ENCODE measurements at places on chromosomes 7 and 10.

DNA sequence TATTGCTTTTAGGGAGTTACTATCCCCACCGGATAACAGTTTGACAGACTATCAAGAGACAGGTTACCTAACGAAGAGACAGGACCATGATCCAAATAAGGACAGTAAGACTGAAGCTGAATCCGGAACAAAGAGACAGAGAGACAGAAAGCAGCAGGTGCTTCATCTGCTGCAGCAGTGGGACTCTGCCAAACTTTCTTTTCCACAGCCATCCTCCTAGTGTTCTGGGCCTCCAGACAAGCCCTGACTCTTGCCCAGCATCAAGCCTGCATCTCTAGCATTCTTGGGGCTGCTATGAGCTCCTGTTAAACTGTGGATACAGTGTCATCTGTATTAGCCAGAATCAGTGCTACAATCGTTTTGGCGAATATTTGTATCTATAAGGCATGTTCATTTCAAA, 761.7 kb downstream of the GRID1 start:
- no peak for DNase-seq

- DNase-seq: peak; percentile 31
Measured at GRCh38 chr7:130365511-130366441, 14.5 kb upstream of the CPA1 start.

GRCh38 chr10:62885684-62886461, 69.7 kb upstream of the EGR2 start:
- DNase-seq: no peak

DNA sequence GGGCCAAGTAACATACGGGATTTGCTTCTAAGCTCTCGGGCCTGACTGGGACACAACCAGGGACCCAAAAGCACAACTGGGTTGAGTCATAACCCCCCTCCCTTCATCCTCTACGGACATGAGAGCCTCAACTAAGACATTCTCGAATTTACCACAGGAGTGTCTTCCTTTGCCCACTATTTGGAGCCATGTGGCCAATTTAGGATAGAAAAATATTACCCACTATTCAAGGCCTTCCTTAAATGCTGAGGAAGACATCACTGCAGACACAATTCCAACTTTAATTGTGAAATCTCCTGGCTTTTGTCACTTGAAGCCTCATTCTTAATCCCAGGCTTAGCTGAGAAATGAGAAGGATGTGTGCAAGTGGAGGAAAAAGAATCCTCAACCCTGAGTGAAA, 11.8 kb downstream of the CTBP2 start:
- no peak for DNase-seq

GRCh38 chr7:36288501-36288900, 101.2 kb upstream of the ANLN start:
- DNase-seq: no peak

GRCh38 chr7:2003931-2004812, 228.6 kb downstream of the MAD1L1 start:
- DNase-seq: no peak

GRCh38 chr10:117747636-117748035, 205.1 kb downstream of the EMX2 start:
- DNase-seq: no peak

GRCh38 chr7:156998988-156999957, 11.2 kb downstream of the MNX1 start:
- no peak for DNase-seq

DNA sequence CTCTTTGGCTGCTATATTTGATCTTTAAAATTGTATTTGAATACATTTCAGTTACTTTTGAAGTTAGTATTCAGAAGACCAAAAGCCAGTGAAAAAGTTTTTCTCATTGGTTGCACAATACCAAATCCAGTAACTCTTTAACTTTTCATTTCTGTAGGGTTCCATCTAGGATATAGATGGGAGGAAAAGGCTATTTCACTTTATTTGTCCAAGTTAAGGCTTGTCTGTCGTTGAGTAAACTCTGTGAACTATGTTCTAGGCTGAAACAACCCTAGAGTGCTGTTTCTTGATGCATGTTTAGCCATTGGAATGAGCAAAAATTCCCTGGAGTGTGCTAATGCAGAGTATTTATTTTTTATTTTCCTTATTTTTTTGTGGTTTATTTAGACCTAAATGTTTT, 834.7 kb upstream of the KCND2 start:
- DNase-seq: no peak

- DNase-seq: no peak
Measured at GRCh38 chr10:4049348-4049747, 264.3 kb upstream of the KLF6 start.

- DNase-seq: no peak
Measured at GRCh38 chr7:155277385-155277994, 20.2 kb upstream of the INSIG1 start.

GRCh38 chr10:79328737-79329504, 18.3 kb upstream of the PPIF start:
- no peak for DNase-seq

GRCh38 chr7:27187475-27188385, 2.7 kb upstream of the HOXA11 start:
- no peak for DNase-seq

- DNase-seq: no peak
Measured at GRCh38 chr7:7384228-7384627, 151.4 kb downstream of the COL28A1 start.

DNA sequence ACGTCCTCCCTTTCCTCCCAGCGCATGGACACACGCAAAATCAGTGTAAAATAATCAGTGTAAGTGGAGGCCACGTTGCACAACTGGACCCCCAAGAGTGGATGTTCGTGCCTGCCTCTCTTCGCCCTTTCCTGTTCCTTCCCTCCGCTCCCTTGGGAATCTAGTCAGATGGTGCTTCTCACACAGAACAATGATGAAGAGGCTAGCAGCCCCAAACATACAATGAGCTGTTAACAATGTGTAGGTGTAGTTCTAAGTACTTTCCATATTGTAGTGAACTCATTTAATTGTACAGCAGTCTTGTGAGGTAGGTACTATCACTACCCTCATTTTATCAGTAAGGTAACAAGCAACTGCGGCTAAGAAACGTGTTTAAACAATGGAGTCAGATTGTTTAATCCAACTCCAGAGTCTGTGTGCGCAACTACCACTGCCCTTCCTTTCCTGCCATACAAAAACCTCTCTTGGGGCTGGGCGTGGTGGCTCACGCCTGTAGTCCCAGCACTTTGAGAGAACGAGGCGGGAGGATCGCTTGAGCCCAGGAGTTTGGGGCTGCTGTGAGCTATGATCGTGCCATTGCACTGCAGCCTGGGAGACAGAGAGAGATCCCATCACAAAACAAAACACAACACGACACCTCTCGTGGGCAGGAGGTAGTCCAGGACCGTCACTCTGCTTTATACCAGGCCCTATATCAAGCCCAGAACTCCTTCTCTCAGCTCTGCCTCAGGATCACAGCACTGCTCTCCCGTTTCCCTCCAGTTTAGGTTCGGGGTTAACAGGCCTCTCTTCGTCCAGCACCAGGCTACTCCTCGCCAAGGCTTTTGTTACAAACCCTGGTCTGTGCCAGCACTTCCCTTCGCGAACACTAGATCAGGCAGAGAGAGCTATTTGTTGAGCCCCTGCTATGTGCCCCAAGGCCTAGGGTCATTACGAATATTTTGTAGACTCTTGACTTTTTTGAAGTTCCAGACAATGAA, 1.1 kb downstream of the FKBP9 start:
- no peak for DNase-seq

DNA sequence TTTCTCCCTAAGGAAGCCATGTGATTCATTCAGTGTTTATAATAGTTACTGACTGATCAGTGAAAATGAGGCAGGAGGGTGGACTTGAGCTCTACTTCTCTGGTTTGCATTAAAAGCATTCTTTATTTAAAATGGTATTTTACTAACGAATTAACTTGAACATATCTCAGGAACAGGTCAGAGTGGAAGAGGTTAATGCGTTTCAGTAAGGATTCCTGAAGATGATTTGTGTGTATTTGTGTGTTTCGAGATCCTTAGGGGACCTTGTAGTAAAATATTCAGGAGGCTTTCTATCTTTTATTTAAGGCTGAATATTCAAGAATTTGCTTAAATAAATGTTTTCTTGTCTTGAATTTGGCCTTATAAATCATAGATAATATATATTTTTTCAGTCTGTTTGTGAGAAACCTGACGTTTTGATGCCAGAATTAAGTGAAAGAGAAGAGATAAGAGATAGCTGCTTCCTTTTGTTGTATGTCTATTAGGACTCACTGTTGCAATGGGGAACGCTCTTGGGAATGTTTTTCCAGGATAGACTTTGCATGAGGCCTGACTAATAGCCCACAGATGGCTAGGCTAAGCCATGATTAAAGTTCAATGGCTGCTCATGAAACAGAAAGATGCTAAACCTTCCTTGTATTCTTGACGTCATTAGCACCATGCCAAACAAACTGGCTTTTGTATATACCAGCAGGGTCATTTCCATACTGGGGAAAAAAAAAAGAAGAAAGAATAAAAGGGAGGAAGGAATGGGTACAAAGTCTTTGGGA, 93.8 kb upstream of the MTPN start:
- no peak for DNase-seq

GRCh38 chr7:22980422-22980821, 33.5 kb downstream of the HYCC1 start:
- no peak for DNase-seq

DNA sequence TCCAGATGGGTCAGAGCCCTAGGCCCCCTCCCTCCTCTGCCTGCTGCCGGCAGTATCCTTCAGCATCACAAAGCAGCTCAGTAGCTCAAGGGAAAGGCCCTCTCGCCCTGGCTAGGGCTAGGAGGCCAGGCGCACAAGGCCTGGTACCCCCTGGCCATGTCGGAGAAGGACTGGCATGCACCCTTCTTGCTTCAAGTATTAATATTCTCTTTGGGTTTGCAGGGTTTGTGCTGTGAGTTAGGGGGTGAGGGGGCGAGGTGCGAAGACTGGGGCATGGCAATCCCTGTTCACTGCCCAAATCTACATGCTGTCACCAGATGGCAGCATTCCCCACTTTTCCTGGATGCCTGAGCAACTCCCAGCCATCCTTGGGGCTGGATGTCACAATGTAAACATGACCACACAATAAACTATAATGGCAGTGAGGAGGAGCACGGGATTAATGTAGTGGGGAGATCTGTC, 105.2 kb downstream of the NEURL1 start:
- DNase-seq: peak; percentile 38

DNA sequence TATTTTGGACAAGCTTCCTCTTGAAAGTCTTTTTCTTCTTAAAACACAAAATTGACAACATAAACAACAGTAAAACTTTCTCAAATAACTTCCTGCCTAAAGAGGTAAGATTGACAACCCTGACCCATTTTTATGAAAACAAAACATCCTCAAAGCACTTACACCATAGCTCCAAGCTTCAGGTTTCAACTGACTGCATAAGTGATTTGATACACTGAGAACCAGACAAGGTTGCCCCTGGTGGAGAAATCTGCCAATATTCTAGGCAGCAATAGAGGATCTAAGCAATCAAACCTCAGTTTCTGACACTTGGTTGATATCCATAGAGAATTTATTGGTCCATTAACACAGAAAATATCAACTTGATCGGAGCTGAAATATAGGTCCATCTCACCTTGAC, 147.8 kb downstream of the ELAPOR2 start:
- DNase-seq: no peak
